NCI-H1694 treated with DMSO at 0.1 percent for 48 hours (cell line): ENCODE measurements at places on chromosomes 5 and 9.

- DNase-seq: no peak
Measured at GRCh38 chr9:115169003-115169402, 51.0 kb upstream of the TNC start.

DNA sequence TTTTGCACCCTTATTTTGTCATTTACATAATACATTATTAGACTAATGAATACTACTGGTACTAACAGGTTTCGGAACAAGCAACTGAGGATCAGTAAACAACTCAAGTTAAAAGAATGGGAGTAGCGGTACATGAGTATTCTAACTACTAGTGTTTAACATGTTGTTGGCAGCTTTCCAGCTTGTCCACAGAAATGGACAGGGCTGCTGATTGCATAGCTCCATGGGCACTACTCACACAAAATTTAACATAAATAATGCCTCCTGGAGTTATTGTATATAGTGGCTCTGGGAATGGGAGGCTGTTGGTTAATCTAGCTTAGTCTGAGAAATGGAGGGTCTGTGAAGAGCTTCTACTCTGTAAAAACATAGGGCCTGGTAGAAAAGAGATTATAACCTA lies 6.7 kb downstream of the NCBP1 start:
- DNase-seq: no peak

DNA sequence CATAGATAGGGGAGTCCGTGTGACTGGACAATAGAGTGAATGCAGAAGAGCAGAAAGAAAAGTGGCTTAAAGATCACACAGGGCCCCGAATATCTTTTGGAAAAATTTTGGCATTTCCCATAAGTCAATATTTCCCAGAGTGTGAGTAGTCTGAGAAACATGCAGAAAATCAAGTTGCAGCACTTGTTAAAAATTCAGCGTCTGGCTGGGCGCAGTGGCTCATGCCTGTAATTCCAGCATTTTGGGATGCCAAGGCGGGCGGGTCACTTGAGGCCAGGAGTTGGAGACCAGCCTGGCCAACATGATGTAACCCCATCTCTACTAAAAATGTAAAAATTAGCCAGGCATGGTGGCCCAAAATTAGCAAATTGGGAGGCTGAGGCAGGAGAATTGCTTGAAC lies 227.0 kb downstream of the DRD1 start:
- no peak for DNase-seq

GRCh38 chr5:16857635-16858034 lies 78.5 kb downstream of the MYO10 start:
- DNase-seq: no peak

DNA sequence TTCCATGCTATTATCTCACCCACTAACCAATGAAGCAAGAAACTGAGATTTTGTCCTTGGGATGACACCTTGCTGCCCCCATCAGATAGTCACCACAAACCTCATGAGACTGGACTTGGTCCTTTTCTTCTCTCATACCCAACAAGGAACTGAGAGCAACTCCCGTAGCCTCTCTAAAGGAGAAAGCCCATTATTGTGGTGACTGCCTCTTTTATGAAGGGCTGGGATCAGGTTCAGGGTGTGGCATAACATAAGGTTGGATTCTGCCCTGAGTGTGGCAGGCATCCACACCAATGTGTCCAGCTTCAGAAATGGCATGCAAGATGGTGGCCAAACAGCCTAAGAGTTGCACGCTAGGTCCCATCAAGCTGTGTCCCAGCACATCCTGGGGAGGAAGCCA lies 1.3 kb upstream of the ACTL7A start:
- DNase-seq: no peak

- DNase-seq: no peak
Measured at GRCh38 chr5:147509041-147509709, 693 bp downstream of the DPYSL3 start.

DNA sequence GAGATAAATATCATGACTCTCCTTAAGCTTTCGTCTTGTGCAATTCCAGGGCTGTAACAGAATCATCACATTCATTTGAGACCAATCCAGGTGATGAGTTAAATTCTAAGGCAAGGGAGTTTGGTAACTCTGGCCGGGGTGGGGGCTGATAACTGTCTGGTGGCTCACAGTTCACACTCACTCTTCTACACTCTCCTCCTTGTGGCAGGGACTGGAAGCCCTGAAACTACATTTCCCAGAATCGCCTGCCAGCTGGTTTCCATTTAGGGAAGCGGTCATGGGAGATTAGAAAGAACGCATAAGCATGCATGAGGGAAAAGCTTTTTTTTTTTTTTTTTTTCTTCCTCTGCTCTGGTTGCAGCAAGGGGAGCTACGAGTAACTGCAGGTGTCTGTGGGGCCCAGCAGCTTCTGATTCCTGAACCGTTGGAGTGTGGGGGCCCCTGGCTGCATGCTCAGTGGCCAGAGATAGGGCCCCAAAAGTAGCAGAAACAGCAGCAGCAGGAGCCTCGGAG lies 154.8 kb upstream of the TBC1D2 start:
- no peak for DNase-seq

DNA sequence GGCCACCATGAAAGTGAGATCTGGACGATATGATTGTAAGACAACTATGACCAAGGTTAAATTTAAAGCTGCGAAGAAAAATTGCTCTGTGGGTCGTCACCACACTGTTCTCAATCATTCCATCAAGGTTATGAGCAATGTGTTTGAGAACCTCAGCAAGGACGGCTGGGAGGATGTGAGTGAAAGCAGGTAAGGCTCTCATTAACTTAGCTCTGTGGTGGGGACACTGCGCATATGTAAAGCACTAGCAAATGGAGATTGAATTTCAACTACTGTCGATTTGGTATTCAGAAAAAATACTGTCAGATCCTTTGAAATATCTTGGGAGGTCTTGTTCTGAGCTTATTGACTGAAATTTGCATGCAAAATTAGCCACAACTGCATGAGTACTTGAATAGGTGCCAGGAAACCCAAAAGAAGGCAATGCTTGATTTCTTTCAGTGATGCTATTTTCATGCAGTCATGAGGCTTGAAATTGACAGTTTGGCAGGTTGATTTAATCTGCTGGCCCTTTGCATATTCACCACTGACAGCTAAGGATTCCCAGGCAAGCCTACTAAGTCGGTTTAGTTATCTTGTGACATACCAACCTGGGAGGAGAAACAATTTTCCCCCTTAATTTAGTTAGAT lies 183.9 kb upstream of the SH3GL2 start:
- no peak for DNase-seq

GRCh38 chr9:70081120-70081495 lies 37.5 kb downstream of the MAMDC2 start:
- no peak for DNase-seq

DNA sequence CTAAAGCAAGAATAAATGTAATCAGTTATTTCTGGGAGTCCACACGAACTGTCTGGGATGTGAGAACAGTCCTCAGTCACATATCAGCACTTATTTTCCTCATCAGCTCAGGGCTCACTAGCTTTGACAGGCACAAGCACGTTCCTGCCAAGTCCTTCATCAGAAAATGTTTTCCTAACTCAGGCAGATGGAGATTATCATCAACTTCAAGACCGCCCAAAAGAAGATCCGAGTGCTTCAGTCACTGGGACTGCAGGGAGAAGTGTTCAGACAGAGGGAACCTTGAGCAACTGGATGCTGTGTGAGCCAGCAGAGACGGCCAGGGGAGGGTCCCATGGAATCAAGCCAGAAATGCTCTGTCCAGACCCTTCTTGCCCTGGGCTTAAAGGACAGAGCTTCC lies 189.4 kb downstream of the NXNL2 start:
- DNase-seq: no peak

GRCh38 chr9:132409828-132410528 lies at the start of gene CFAP77:
Gene CFAP77 (plus strand): TSS chr9:132410211. CDS start chr9:132410272, 61 bp downstream.
- no peak for DNase-seq

DNA sequence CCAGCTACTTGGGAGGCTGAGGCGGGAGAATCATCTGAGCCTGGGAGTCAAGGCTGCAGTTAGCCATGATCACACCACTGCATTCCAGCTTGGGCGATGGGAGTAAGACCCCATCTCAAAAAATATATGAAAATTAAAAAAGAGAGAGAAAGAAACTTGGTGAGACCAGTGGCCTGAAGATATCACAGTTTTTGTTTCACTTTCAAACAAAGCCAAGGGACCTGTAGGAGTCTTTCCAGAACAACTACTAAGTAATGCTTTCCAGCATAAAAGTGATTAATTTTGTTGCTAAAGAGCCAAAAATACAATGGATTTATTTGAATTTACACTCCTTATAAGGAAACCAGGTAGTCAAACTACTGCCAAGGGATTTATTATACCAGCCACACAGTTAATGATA lies 23.5 kb downstream of the GKAP1 start:
- DNase-seq: no peak

DNA sequence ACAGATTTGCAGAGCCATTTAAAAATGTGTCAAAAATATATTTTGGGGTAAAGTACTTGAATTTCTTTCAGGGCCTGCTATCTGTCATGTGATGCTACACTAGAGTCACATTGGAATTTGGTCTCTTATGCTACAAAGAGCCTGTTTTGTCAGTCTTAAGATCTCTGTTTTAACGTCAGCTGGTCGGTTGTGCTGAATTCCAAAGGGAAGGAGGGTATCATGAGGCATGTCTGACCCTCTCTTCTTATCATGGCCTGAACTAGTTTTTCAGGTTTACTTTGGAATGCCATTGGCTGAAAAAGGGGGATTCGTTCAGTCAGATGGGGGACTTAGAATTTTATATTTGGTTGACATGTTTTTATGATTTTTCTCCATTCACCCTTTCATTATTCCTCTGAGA lies 290.6 kb downstream of the CD180 start:
- no peak for DNase-seq

DNA sequence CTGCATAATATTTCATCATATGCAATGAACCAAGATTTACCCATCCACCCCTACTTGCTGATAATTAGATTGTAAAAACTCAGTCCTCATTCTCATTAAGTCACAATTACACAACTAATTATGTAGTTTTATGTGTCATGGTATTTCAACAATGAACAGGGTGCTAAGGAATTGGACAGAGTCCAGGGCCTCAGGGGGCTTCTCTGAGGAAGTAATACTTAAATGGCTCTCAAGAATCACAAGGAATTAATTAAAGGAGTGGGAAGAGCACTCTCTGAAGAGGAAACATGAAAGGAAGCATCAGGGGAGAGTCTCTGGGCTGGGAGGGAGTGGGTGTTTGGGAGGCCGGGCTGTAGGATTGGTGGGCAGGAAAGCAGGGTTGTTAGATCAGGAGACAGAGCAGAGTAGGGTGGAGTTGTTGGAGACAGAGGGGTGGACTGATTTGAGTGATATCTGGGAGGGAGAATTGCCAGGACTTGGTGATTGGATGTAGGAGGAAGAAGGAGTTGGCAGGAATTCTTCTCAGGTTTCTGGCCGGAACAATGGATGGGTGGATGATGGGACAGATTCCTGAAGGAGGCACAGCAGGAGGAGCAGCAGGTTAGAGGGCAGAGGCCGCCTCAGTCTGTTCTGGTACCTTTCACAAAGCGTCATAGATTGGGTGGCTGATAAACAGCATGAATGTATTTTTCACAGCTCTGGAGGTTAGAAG lies 23.0 kb upstream of the NSG2 start:
- no peak for DNase-seq
